ENCODE measurements at places on chromosomes 3 and 15.

DNA sequence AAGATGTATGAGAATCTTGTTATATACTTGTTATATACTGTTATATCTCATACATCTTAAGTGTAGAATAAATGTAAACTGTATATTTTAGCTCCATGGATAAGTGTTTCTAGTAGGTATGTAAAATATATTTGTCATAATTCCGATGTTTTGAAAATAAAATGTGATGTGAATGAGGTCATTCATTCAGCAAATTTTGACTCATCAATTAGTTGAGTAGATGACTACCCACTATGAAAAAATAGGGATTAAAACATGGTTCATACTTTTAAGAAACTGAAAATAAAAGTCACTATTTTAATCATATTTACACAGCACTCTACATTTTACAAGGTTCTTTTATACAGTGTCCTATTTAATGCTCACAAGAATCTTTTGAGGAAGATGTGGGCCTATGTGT is 28.4 kb upstream of the CNTN3 start:
- no peak for DNase-seq

DNA sequence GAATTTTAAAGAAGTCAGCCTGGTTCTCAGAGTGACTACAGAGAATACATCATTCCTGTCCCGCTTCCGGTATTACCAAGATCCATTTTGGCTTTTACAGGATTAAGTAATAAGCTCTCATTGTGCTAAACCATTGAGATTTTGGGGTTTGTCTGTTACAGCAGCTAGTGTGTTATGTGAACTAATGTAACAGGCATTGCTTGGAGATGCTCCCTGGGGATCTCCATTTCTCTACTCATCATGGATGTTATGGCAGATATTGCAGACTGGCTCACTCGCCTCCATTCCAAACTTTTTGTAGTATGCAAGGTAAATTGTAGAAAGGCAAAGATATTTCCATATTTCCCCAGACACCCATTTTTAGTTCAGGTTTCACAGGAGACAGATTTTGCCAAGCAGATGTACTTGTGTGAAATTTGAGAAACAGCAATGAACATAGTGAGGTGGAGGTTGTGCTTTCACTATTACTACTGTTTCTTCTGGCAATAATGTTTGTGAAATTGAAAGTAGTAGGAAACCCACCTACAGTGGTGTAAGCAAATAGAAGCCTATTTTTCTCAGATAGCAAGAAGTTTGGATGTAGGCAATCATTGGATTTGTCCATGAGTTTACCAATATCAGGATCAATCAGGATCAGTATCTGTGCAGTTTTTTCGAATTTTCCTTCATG is 177.1 kb upstream of the GALNT15 start:
- DNase-seq, result no peak

GRCh38 chr15:31486906-31487695 is 160.5 kb downstream of the KLF13 start:
- no peak for DNase-seq

DNA sequence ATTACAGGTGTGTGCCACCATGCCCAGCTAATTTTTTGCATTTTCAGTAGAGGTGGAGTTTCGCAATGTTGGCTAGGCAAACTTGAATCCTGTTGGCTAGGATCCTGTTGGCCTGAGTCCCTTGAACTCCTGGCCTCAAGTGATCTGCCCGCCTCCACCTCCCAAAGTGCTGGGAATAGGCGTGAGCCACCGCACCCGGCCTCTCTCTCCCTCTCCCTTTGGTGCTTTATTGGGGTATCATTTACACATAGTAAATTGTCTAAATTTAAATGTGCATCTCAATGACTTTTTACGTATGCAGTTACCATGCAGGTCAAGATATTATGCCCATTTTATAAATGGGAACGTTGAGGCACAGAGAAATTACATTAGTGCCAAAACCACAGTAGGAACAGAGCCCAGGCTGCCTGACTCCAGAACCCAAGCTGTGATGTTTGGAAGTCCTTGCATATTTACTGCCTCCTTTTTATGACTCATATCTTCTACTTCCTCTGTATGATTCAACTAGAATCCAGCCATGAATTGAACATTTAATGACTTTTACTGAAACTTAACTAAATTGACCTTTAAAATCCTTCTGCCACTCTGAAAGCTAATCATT is 34.0 kb upstream of the RPP14 start:
- no peak for DNase-seq

DNA sequence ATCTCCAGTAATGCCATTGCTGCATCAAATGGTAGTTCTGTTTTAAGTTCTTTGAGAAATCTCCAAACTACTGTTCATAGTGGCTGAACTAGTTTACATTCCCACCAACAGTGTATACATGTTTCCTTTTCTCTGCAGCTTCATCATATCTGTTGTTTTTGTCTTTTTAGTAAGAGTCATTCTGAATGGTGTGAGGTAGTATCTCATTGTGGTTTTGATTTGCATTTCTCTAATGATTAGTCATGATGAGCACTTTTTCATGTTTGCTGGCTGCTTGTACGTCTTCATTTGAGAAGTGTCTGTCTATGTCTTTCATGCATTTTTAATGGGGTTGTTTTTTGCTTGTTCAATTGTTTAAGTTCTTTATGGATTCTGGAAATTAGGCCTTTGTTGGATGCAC is 10.2 kb upstream of the GCSAM start:
- DNase-seq, result no peak

- no peak for DNase-seq
Measured at GRCh38 chr3:196611761-196612483, 27.6 kb upstream of the NRROS start.

GRCh38 chr15:43958861-43959330 is 132.1 kb downstream of the WDR76 start:
- no peak for DNase-seq

- no peak for DNase-seq
Measured at GRCh38 chr3:158617982-158618875, 26.1 kb upstream of the GFM1 start.

DNA sequence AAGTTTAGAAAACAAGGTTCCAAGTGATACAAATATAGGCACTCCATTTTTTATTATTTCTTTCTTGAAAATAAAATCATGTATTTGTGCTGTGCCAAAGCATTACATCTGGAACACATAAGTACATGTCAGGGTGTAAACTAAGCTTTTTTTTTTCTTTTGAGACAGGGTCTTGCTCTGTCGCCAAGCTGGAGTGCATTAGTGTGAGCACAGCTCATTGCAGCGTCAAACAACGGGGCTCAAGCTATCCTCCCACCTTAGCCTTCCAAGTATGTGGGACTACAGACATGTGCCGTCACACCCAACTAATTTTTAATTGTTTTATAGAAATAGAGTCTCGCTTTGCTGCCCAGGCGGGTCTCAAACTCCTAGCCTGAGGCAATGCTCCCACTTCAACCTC is 9.0 kb downstream of the SPATA12 start:
- DNase-seq, result no peak

DNA sequence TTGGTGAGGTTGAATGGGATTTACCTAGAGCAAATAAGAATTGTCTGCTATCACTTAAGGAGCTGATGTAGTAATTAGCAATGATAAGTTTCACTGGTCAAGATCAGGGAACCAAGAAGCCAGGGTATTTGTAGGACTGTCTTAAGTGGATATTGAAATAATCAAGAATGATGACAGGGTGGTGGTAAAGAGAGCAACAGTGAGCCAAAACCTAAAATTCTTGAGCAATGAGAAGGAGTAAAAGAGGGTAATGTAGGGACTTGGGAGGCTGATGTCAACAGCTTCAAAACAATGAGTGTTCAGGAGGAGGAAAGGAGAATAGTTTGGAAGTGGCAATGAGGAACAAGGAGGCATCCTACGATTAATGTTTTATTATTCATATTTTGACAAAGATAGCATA is 31.5 kb upstream of the SLC2A2 start:
- no peak for DNase-seq

DNA sequence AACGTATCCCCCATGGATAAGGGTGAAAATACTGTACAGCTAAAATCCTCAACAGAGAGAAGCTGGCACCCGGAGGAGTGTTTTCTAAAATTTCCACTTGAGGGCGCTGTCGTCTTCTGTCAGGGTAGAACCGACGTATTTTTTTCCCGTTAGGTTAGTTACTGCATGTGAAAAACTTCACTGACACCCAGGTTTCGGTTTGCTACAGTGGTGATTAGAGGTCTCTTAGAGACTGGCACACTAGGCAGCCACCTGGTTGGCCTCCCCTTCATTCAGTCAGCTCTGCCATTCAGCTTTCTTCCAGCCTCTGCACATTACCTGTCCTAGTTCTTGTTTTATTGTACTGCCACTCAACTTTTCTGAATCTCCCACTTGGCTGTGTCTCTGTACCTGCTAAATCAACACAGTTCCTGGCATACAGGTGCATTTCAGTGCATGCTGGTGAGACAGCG is 18.4 kb downstream of the CCK start:
- peak; percentile 18 for DNase-seq

- DNase-seq, result no peak
Measured at GRCh38 chr15:72358650-72359171, 17.1 kb downstream of the HEXA start.

DNA sequence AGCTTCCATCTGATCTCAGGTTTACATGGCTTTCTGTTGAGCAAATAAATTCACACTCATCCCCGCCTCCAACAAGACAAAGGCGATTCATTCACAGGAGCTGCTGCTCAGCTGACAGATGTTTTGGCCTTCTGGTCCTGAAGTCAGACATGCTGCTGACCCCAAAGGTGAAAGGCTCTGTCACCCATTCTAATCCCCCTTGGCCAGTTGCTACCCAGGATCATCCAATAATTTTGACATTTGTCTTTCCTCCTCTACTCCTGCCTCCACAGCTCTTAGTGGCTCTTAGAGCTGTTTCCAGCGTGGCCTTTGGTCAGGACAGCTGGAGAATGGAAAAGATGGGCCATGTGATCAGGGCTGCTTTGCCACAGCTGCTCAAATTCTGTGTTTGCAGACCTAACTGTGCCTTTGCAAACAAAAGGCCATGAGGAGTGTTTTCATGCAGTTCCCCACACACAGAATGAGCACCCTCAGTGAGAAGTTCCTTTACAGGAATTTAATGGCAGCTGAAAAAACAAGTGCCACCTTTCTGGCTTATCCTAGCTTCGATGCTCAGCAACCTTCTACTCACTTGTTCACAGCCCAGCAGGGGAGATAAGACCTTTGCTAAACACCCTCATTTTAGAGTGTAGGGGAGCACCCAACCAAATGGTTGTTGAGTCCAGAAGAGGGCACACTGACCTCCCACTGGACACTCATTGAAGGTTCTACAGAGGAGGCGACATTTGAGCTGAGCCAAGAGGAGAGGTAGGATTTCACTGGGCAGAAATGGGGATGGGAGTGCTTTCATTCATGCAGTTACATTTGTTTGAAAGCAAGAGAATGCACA is 39.0 kb downstream of the CYP19A1 start:
- no peak for DNase-seq

DNA sequence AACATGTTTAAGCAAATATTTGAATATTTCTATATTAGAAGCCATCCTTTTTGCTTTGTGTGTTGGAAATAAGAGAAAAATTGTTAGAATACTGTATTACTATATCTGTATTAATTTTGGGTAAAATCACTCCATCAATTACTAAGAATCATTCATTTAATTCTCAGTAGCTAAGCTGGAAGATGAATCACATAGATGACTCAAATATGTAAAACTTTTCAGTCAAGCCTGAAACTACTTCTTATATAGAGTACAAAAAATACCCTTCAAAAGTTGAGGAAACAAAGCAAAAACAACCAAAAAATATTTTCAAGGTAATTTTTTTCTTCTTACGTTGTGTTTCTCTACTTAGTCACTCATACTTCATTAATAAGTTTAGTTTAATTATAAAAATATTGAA is 205.7 kb upstream of the ROBO1 start:
- DNase-seq, result no peak

DNA sequence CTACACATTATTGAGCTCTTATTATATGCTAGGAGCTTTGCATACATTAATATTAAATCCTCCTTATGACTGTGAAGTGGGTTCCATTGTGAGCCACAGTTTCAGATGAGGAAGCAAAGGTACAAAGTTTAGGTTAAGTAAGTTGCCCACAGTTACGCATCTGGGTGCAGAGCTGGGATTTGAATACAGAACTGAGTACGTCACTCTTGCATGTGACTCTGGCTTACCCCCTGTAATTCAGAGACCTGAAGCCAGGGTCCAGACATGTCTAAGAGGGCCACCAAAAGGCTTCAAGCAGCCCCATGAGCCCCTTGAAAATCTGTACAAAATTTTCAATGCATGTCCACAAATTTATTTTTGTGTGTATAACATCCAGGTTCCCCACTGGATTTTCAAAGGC is 71.8 kb downstream of the KLF15 start:
- no peak for DNase-seq

DNA sequence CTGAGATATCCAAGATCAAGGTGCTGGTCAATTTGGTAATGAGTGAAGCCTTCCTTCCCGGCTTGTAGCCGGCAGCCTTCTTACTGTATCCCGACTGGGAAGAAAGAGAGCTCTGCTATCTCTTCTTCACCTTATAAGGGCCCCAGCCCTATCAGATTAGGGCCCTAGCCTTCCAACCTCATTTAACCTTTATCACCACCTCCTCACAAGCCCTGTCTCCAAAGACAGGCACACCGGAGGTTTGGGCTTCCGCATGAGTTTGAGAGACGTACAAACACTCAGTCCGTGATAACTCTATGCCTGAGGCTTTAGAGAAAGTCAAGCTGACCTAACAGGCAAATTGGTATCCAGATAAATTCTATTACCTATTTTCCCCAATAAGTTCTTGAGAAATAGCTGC is 243.9 kb downstream of the OPA1 start:
- no peak for DNase-seq

- no peak for DNase-seq
Measured at GRCh38 chr3:22228705-22229104, 477.7 kb upstream of the ZNF385D start.
